Activated naive CD4-positive, alpha-beta T cell treated with anti-CD3 and anti-CD28 coated beads for 36 hours (primary cell): ENCODE measurements at places on chromosomes 7 and 10.

- DNase-seq = no peak
Measured at GRCh38 chr10:85857791-85858190, 508.8 kb downstream of the GRID1 start.

- DNase-seq = no peak
Measured at GRCh38 chr7:27560706-27561235, 101.9 kb downstream of the HIBADH start.

GRCh38 chr7:134891262-134891695 is 95.0 kb upstream of the AGBL3 start:
- DNase-seq = no peak

GRCh38 chr7:22288202-22288601 is 68.8 kb downstream of the RAPGEF5 start:
- DNase-seq = no peak

GRCh38 chr7:151550656-151551286 is 31.1 kb upstream of the RHEB start:
- no peak for DNase-seq

DNA sequence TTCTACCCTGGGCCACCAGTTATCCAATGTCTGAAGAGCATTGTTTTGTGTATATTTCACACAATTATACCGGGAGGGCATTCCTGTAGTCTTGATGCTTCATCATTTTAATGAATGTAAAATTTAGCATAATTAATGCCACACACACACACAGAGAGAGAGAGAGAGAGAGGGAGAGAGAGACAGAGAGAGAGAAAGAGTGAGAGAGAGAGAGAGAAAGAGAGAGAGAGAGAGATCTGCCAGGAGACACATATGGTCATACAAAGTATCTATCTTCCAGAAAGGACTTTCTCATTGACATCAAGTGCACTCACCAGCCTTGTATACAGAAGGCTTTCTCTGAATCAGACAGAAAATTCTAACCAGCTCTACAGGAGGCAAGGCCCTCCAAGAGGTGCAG is 72.3 kb downstream of the KLF6 start:
- no peak for DNase-seq

GRCh38 chr7:99312316-99313203 is 13.1 kb upstream of the ARPC1A start:
- DNase-seq = peak; percentile 86

DNA sequence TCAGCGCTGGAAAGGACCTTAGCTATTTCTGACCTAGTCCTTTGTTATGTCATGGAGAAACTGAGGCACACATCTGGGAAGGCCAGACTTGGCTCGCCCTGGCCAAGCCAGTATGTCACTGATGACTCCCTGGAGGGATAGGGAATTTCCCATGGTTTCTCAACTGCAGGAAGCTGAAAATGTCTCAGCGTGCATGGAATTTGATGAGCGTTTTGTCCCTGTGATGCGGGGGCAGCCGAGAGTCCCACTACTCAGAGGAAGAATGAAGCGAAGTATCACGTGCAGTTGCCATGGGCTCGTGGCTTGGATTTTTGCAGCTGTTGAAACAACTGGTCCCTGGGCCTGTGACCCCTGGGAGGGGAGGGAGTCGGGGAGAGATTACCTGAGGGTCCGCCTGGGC is 44.8 kb downstream of the CLIP2 start:
- DNase-seq = no peak

GRCh38 chr10:64626924-64627323 is 1105.7 kb downstream of the REEP3 start:
- no peak for DNase-seq

- DNase-seq = no peak
Measured at GRCh38 chr7:69638674-69639073, 40.4 kb downstream of the AUTS2 start.
